ENCODE measurements at places on chromosomes 11 and 22.

DNA sequence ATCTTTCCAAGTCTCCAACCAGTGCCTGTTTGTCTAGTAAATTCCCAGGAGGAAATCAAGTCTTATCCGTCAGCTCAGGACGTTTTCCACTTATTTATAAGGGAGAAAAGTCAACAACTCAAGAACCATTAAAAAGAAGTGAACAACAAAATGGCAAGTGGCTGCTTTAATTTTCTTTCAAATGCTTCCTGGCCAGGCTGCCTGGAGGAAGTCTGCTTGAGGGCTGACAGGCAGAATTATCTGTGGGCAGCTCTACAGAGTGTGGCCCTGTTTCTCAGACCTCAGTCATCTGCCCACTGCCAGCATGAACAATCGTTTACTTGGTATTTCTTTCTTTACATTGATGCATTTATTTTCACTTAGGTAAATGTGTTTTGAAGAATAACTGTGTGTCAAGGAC lies 281.9 kb upstream of the ISX start:
- DNase-seq: no peak

DNA sequence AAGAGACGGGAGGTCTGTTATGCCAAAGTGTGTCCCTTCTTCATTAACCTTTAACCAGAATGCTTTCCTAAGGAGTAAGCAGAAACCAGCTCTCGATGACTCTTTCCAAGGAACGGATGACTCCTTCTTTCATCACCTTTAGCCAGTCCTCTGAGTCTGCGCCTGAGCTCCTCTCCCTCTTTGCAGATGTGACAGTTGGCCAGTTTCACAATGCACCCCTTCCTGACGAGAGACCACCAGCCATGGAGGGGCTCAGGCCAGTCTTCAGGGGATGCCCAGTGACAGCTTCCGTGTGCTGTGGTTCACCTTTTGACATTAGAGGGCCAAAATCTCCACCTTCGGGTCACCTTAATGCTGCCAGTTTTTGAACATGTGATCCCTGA lies 826.1 kb downstream of the TBC1D22A start:
- DNase-seq: no peak

DNA sequence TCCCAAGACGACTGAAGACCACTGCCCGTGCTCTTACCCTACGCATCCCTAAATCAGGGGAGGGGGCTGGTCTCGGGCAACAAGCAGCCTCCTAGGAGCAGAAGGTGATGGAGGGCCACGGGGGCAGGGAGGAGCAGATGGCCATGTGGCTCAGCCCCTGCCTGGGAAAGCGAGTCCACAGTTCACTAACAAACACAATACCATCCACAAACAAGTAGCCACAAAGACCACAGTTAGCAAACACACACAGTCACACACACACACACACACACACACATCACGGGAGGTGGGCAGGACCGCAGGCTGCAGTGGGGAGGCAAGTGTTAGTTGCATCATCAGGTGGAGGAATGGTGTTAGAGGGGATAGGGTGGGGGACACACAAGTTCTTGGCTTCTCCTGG lies 13.2 kb upstream of the FXYD2 start:
- DNase-seq: no peak

GRCh38 chr11:65078786-65079342 lies 5.0 kb downstream of the CDCA5 start:
- no peak for DNase-seq

GRCh38 chr22:48820481-48821345 lies 1007.0 kb downstream of the BRD1 start:
- no peak for DNase-seq

DNA sequence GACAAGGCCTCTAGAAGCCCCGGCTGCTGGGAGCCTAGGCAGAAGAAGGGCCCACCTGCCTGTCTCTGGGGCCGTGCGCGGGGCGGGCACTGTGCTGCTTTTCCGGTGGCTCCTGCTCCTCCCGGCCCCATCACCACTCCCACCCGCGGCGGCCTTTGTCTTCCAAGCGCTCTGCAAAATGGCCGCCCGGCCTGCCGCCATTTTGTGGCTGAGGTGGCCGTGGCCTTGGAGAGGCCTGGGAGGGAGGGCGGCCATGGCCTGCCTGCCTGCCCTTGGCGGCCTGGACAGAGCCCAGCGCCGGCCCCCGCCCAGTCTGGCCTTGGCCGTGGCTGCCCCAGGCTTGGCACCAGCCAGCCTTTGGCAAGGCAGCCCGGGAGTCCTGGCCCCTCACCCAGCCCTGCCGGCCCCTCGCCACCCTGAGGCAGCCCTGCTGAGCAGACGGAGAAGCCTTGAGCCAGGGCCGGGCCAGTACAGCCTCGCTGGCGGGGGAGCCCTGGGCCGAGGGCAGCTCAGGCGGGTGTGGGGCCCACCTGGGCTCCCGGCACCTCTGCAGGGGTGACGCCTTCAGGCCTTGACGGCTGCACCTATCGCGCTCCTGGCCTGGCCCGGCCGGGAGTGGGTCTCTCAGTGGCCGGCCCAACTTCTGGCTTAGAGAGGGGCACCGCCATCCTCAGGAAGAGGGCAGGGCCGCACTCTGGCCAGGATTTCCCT lies 46.0 kb upstream of the PPARA start:
- DNase-seq: peak; percentile 61

DNA sequence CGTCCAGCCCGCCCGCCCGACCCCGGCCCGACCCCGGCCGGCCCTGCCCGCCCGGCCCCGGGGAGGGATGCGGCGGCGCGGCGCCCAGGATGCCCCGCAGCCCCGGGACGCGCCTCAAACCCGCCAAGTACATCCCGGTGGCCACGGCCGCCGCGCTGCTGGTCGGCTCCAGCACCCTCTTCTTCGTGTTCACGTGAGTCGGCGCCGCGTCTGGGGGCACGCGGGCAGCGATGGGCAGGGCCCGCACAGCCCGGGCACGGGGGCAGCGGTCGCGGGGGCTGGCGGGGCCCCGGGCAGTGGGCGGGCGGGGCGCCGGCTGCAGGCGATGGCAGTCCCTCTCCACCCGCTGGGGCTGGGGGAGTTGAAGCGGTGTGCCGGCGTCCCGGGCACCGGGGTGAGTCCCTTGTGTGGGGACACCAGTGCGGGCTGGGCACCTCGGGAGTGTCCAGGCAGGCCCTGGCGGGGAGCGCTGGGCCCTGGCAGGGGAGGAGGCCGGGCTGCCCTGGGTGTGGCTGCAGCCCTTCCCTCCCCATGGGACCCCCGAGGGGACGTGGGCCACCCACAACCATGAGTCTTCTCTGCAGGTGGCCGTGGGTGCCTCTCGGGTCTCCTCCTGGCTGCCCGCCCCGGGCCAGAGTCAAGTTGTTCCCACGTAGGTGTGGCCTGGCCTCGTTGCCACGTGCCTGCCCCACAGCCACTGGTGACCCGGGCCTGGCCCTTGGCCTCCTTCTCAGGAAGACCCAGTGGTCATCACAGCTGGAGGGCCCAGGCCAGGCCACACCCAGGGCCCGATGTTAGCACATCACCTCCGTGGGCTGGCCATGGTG lies 468 bp downstream of the ZDHHC8 start:
- peak; percentile 36 for DNase-seq

GRCh38 chr22:24423519-24424000 lies 3.8 kb upstream of the ADORA2A start:
- DNase-seq: no peak

GRCh38 chr11:16346975-16347374 lies 9.4 kb downstream of the SOX6 start:
- DNase-seq: no peak

- DNase-seq: no peak
These were observed 18.3 kb upstream of the TCF20 start for GRCh38 chr22:42288791-42289190.

DNA sequence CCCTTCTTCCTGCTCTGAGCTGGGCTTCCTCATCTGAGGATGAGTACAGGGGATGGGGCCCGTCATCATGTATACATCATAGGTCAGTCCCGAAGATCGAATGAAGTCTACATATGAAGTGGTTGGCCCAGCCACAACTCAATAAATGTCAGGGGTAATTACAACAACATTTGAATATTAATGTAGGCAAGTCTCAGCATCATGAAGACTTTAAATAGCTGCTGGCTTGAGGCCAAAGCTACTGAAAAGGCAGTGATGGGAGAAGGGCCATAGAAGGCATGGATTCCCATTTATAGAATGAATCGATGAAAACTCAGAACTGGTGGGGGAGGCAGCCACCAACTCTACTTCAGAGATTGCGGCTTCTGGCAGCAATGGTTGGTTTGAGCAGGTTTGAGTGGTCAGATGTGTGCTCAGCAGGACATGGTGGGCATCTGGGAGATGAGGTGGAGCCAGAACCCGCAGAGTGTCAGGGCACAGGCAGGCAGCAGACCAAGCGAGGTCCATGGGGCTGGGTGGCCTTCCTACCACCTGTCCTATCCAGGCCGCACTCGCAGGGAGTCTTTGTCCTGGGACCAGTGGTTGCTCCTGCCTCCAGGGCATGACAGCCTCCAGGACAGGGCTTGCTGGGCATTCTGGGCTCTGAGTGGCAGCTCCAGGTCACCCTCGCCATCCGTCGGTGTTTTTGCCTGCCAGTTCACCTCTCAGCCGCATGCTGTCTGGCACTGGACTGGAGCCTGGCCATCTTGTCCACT lies 919.1 kb downstream of the TBC1D22A start:
- DNase-seq: no peak

- DNase-seq: no peak
These were observed 338.6 kb upstream of the PLET1 start for GRCh38 chr11:112599265-112599664.

DNA sequence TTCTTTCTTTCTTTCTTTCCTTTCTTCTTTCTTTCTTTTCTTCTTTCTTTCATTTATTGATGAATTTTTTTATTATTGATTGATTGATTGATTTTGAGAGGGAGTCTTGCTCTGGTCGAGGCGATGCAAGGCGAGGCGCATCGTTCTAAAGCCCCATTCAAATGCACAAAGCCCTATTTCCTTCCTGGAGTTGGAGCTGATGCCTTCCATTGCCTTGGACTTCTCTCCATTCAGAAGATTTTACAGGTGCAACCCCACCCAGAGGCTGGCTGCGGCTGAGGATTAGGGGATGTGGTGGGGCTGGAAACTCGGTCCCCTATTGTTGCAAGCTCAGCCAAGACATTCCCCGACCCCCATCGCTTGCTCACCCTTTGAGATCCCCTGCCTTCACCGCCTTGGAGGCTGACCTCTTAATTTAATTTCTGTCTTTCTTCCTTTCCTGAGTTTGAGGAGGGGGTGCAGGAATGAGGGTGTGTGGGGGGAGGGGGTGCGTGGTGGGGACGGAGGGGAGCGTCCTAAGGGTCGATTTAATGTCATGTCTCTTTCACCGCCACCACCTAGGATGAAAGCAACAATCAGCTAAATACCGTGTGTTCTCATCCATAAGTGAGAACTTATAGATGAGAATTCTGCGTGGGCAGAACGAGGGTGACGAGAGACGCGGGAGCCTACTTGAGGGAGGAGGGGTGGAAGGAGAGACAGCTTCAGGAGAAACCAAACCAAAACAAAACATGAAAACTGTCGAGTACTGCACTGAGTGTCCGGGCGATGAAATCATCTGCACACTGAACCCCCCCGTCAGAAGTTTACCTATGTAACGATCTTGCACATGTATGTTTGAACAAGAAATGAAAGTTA lies 3913.9 kb upstream of the OR11H1 start:
- DNase-seq: no peak

- DNase-seq: no peak
These were observed 132.9 kb upstream of the BLID start for GRCh38 chr11:122248939-122249338.

DNA sequence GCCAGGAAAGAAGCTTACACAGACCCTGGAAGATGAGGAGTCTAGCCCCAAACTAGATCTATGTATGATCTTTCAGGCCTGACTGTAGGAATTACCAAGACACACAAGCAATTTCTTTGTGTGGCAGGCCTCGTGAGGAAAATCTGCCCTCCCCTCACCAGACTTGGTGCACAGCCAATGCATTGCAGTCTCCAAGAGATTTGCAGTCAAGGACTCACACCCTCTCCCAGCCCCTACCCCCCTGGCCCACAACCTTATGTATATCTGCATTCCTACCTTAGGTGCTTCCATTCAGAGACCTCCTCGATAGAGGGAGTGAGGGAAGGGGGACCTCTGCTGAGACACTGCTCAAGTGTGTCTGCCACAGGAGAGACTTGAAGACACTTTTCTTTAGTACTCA lies 9.8 kb downstream of the OR8B12 start:
- no peak for DNase-seq

DNA sequence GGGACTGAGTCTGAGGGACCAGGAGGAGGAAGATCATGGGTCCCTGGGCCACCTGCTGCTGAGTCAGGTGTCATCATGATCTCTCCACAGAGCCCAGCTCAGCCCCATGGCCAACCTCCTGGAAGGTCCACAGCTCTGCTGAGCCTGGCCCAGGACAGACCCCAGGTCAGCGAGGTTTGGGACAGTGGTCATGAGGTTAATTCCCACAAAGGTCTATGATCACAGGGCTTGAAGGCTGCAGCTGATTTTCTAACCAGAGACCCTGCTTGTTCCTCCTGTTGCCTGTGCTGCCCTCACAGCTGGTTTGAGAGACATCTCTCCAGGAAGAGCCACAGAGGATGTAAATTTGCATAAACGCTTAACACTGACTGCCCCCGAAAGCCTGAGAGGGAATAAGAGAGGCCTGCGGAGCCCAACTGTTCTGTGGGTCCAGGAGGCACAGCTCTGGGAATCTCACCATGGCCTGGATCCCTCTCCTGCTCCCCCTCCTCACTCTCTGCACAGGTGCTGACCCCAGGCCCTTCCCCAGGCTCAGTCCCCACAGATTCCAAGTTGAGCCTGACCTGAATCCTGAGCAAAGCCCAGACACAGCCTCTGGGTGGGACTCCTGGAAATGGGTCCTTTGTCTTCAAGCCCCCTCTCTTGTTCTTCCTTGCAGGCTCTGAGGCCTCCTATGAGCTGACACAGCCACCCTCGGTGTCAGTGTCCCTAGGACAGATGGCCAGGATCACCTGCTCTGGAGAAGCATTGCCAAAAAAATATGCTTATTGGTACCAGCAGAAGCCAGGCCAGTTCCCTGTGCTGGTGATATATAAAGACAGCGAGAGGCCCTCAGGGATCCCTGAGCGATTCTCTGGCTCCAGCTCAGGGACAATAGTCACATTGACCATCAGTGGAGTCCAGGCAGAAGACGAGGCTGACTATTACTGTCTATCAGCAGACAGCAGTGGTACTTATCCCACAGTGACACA lies 102.8 kb downstream of the GGTLC2 start:
- DNase-seq: no peak

DNA sequence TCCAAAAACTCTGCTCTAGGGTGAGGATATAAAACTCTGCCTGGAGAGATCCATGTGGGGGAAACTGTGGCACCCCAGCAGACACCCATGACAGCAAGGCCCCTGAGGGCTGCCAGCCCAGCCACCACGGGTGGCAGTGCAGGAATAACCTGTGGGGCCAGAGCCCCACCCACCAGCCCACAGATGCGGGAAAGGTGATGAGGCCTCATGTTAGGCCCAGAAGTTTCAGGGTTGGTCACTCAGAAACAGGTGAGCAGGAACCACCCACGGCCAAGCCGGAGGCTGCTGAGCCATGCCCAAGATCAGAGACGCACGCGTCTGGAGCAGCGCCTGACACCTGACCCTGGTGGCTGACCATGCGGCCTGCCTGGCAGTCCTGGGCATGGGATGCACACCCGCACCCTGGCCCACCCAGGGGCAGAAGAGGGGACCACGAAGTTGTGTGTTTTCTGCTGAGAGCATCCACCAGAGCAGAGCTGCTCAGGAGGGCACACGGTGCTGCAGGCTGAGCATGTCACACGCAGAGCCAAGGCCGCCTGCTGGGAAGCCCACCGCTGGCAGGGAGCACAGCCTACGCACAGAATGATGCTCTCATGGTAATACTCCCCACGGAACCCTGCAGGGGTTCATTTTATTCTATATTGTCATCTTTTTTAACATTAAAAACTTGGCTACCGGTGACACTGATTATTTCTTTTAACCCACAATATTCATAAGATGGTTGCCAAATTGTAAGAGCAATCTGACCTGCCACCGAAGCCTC lies 41.2 kb downstream of the DUSP8 start:
- no peak for DNase-seq

Data from fibroblast of gingiva (primary cell).